ENCODE measurements at places on chromosomes 1 and 21.

DNA sequence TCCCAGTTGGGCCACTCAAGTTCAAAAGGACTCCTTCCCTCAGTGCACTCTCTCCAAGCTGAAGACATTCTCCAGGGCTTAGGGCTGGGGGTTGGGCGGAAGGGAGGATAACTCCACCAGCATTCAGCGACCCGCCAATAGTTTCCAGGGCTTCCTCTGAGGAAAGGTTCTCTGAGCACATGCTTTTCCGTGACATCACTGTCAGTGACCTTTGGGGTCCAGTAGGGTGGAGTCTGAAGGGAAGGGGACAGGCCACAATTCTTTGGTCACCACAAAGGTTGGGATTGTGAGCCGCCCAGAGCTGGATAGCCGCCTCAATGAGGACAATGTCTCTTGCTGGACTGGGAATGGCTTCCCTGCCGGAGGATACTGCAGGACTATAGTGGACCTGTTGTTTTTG lies 22.8 kb upstream of the RXRG start:
- DNase-seq: no peak

GRCh38 chr1:70299472-70299871 lies 55.0 kb downstream of the ANKRD13C start:
- no peak for DNase-seq

DNA sequence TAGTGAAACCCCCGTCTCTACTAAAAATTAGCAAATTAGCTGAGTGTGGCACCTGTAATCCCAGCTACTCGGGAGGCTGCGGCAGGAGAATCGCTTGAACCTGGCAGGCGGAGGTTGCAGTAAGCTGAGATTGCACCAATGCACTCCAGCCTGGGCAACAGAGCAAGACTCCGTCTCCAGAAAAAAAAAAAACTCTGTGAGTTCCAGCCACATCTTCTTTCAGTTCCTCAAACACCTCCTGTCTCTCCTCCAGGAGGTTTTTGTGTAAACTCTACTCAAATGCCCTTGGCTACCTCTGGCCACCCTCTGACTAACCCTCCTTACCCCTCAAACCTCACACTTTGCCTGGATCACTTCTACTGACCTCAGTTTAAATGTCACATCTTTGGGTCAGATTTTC lies 38.1 kb downstream of the RCSD1 start:
- no peak for DNase-seq

DNA sequence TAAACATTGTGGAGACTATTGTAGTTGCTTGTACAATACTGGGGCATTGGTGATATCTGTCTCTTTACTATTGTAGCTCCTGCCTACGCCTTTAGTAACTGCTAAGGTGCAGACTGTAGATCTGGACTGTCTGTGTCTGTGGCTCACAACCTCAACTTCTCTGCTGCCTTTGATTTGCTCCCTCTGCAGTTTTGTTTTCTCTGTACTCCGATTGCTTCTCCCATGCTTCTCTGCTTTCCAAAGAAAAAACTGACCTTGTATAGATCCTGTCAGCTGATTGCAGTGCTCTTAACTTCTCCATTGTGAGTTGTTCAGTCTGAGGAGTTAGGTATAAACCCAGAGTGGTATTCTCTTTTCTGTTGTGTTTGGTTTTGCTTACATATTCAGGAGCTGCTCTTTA lies 15.3 kb downstream of the MAGI3 start:
- no peak for DNase-seq

- DNase-seq: no peak
These were observed 17.7 kb downstream of the SPATA46 start for GRCh38 chr1:162358928-162359327.

DNA sequence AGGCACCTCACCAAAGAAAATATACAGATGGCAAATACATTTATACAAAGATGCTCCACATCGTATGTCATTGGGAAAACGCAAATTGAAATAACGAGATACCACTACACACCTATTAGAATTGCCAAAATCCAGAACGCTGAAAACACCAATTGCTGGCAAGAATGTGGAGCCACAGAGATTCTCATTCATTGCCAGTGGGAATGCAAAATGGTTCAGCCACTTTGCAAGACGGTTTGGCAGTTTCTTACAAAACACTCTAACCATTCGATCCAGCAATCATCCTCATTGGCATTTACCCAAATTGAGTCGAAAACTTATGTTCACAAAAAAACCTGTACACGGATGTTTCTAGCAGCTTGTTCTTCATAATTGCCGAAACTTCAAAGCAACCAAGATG lies 223.3 kb upstream of the GREM2 start:
- DNase-seq: no peak

- no peak for DNase-seq
These were observed 82.8 kb downstream of the PHTF1 start for GRCh38 chr1:113676524-113676923.

- DNase-seq: no peak
These were observed 30.6 kb downstream of the HHAT start for GRCh38 chr1:210359255-210359654.

- no peak for DNase-seq
These were observed 1.6 kb upstream of the PADI4 start for GRCh38 chr1:17306407-17306806.

DNA sequence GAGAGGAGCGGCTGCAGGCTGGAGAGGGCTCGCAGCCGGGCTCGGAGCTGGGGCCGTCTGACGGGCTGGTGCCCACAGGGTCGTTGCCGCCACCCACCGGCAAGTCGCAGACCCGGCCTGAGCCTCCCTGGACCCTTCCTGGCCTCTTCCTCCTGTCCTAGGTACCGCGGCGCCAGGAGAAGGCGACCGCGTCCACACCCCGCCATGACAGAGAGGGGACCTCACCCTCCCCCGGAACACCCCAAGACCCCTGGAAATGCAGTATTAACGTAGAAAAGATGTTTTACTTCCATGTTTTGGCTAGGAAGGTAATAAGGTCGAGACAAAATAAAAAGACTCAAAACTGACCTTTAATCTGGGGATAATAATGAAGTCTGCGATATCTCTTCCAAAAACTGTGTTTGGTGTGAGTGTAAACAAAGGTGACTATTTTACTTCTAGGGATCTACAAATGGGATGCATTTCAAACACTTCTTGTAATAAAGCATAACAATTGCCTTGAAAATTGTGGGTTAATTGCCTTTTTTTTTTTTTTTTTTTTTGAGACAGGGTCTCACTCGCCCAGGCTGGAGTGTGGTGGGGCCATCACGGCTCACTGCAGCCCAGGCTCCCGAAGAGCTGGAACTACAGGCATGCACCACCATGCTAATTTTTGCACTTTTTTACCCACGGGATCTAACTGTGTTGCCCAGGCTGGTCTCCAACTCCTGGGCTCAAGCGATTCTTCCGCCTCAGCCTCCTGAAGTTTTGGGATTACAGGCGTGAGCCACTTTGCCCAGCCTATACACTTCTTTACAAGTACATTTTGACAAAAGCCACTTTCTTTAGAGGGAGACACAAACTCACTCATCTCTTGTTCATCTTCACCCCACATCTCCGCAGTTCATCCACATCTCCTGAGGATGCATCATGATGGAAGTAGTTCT lies 838 bp upstream of the RSRP1 start:
- no peak for DNase-seq

- DNase-seq: no peak
These were observed 17.8 kb upstream of the SLAMF1 start for GRCh38 chr1:160664573-160665051.

- peak; percentile 24 for DNase-seq
These were observed 49.7 kb downstream of the MDM4 start for GRCh38 chr1:204565617-204566582.

DNA sequence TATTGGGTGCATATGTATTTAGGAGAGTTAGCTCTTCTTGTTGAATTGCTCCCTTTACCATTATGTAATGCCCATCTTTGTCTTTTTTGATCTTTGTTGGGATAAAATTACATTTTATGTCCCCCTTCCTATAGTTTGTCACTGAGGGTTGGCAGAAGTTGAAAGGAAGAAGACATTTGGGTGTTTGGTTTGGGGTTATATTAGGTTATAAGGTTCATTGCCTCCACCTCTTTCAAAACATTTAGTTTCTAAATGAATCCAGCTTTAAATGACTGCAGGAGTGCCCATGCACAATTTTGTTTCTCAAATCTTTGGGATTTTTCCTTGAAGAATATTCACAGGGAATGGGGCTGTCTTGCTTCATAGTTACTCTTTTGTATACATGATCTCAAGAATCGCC lies 14.6 kb upstream of the LGALS8 start:
- DNase-seq: no peak

GRCh38 chr1:200279810-200280411 lies 129.9 kb downstream of the ZNF281 start:
- no peak for DNase-seq

DNA sequence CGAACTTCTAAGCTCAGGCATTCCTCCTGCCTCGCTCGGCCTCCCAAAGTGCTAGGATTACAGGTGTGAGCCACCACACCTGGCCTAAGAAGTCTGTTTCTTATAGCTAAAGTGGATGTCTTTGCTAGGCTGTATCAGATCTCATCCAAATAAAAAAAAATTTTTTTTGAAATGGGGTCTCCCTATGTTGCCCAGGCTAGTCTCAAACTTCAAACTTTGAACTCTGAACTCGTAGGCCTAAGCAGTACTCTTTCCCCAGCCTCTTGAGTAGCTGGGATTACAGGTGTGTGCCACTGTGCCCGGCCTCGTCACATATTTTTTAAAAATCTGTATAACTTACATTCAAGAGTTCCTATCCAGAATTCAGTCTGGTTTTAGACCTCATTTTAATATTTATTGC lies 40.5 kb downstream of the RPRD2 start:
- DNase-seq: no peak

GRCh38 chr1:70405780-70406416 lies 5.2 kb upstream of the CTH start:
- no peak for DNase-seq

DNA sequence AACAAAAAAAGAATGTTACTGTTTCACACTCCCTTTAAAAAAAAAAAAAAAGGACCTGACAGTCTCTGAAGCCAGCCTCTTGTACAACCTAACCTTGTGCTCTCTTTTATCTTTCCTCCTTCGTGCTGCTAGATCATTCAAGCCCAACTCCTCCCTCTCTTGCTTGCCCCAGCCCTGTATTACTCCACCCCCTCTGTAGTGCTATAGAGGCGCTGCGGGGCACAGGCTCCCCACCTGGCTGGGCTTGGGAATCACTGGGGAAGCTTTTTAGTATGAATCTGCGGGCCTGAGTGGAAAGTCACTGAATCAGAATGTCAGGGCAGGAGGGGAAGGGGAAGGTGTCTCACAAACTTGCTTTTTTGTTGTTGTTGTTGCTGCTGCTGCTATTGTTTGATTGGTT lies 383.7 kb upstream of the CAMK1G start:
- DNase-seq: no peak

GRCh38 chr1:200242110-200243041 lies 167.5 kb downstream of the ZNF281 start:
- no peak for DNase-seq

- no peak for DNase-seq
These were observed 31.4 kb downstream of the GNG12 start for GRCh38 chr1:67801903-67802302.

DNA sequence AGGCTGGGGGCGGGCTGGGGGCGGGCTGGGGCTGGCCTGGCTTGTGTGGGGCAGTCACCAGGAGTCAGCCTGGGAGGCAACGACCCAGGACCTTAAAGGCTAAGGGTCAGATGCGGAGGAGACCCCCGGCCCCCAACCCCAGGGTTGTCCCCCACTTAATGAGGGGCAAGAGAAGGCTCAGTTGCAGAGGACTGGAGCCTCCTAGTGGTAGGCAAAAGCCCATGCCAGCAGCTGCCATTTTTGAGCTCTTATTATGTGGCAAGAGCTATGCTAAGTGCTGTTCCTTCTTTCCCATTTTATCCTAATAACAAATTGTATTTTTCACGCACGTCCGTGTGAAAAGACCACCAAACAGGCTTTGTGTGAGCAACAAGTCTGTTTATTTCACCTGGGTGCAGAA lies 8.0 kb downstream of the KIAA1614 start:
- no peak for DNase-seq

DNA sequence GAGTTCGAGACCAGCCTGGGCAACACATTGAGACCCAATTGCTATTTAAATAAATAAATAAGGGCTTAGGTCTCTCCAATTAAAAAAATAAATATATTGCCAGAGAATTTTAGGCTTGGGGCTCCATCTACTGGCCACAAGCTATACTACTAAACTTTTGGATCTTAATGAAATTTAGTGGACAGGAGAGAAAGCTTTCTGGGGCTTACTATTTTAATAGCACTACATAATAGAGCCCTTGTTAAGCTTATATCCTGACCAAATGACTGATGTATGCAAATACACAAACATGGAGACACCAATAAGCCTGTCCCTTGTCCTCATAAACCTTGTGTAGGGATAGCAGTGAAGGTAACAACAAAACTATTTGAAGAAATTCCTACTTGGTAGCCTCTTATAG lies 18.4 kb downstream of the CCT3 start:
- DNase-seq: no peak

DNA sequence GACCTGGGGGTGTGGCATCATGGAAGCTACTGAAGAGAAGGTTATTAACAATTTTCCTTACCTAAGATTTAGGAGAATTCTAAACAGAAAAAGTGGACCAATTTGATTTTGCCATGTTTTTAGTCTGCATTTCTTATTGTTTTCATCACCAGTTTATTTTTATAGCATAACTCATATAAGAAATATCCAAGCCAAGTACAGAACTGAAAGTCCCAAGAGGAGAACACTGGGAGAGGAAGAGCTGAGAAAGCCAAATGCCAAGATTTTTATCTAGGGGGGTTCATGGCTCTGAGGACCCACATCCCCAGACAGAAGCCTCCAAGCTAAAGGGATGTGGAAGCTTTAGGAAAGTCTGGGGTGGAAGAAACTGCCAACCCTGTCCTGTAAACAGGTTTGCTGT lies 109.4 kb upstream of the DUSP10 start:
- no peak for DNase-seq

DNA sequence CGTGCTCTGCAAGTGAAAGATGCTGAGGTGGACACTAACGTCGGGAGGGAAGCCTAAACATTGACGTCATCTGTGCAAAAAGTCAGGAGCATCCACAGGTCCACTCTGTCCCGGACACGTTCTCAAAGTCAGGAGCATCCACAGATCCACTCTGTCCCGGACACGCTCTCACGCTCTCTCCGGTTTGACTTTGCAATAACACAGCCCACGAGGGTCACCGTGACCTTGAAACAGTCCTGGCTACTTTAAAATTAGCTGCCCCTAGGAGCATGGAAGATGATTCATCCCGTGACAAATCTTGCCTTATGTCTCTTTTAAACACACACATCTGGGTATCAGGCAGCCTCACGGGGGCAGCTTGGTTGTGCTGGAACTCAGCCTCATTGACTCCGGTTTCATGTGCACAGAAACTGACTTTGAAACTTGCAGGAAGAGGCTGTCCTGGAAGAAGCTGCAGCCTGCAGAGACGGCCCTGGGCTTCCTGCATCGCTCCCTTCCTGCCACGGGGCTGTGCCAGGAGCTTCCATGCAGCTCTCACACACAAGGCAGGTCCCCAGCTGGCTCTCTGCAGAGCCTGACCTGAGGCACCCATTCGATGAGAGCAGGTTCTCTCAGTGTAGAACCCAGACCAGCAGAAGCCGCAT lies 18.1 kb upstream of the COL18A1 start:
- DNase-seq: no peak

- DNase-seq: no peak
These were observed 188.5 kb downstream of the PRDM2 start for GRCh38 chr1:13888351-13888986.

GRCh38 chr1:213976665-213977485 lies 10.9 kb upstream of the PROX1 start:
- DNase-seq: no peak

GRCh38 chr1:164664127-164664526 lies 105.1 kb downstream of the PBX1 start:
- no peak for DNase-seq
